ENCODE measurements at places on chromosomes 11 and 22.
A peak's percentile ranks its signal among the peaks of the same experiment; 100 is the strongest.

DNA sequence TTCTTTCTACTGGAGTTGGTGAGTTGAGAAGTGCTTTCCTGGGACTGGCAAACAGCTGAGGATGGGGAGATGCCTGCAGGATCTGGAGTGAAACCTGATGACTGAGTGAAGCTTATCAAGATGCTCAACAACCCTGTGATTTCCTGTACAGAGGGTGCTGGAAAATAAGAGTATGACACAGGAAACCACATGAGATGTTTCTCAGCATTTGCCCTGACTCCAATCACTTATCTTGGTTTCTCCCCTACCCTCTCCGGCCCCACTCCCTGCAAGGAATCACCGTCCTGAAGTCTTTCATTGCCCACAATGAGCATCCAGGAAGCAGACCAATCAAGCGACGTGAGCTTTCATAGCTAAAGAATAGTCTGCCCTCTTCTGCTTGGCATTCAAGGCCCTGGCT, at the start of gene MRGPRX2:
Gene MRGPRX2 (minus strand): TSS at position 89 of the 400 bp plus-strand sequence. CDS start 4,315 bp downstream, outside the sequence.
- DNase-seq: no peak

- no peak for DNase-seq
Observed at GRCh38 chr11:47915374-47915773, 65.0 kb upstream of the PTPRJ start.

- no peak for DNase-seq
Observed at GRCh38 chr22:39353346-39353745, 3.6 kb downstream of the SYNGR1 start.

- DNase-seq: no peak
Observed at GRCh38 chr11:134178032-134178674, 45.6 kb downstream of the NCAPD3 start.

DNA sequence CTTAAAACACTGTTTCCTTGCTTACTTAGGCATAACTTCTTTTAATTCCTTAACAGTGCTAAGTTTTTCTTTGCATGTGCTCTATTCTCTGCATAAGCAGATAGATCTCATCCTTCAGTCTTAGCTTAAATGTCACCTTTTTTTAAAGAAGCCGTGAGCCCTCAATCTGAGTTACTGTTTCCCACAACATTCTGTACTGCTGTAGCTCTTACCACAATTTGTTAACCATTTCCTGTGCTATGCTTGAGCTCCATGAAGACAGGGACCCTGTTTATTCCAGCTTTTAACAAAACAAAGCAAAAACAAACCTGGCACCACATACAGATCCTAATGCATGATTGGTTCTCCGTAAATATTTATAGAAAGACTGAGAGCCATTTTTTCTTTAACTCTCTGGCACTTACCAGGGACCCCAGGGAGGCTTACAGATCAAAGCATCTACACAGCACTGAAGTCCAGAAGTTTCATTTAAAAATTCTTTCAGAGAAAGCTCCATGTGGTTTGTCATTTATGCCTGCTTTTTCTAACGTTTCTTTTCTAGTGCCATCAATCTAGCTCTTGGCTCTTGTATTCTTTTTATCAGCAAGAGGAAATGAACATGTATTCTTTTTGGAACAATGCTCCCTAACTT, 74.9 kb downstream of the DYNC2H1 start:
- DNase-seq: no peak

GRCh38 chr11:69854713-69855112, 35.5 kb upstream of the FGF3 start:
- no peak for DNase-seq

GRCh38 chr11:61630089-61630488, 49.2 kb upstream of the SYT7 start:
- no peak for DNase-seq

DNA sequence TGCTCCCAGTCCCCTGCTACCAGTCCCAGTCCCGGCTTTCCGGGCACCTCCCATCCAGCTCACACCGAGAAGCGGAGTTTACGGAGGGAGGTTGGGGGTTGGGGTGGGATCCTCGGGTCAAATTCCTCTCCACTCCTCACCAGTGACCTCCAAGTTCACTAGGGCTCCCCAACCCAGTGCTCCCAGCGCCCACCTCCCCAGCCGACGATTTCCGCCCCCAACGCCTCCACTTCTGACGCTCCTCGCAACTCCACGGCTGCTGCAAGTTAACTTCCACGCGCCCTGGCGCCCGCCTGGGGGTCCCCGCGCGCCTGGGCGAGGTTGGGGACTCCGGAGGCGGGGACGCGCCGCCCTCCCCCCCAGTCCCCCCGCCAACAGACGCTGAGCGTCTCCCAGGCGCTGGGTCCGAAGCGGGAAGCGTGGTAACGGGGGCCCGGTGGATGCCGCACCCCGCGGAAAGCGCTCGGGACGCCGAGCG, 526 bp downstream of the TPST2 start:
- no peak for DNase-seq

- no peak for DNase-seq
Observed at GRCh38 chr11:2767071-2767470, 67.3 kb upstream of the KCNQ1OT1 start.

DNA sequence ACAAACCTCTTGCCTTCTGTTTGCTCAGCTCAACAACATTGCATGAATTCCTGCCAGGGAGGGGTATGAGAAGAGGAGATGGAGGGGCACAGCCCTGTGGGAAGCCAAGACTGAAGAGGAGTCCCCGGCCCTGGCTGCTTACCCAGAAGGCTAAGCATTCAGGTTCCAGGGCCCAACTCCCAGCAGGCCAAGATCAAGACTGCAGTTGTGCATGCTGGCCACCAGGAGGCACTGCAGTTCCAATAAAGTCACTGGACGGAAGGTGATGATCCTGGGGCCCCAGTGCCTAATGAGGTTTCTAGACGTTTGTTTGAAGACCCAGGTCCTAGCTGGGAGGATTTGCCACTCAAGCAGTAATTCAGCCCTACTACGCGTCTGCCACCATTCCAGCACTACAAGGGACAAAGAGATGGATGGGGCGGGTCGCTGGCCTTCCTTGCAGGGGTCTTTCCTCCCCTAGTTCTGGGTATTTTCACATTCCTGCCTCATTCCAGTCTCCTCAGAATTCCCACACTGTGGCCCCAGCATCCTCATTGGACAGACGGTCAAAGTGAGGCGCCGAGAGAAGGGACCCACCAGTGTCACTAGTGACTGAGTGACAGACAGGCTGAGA, 23.6 kb downstream of the ALX4 start:
- DNase-seq: peak; percentile 13

DNA sequence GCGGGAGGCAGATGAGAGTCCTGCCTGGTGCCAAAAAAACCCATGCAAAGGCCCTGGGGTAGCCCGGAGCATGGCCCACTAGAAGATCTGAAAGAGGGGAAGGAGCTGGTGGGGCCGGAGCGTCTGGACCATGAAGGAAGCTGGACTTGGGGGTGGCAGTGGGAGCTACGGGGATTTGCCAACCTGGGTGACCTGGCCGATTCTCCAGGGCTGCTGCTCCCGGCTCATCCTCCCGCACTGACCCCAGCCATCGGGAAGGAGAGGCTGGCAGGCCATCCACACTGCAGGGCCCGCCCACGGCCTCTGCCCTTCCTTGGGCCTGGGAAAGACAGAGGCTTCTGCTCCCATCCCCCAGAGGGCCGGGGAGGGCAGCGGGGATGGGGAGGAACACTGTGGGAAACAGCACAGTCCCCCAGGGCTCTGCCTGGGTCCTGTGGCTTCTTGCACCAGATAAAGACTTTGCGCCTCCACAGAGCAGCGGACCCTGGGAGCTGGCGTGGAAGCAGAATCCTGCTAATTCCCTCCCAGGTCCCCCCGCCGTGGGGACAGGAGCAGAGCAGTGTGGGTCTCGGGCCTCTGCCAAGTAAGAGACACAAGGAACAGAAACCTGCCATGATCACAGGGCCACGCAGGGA, 87.1 kb upstream of the LINC01488 start:
- DNase-seq: no peak

GRCh38 chr11:123551079-123551478, 103.3 kb downstream of the SCN3B start:
- no peak for DNase-seq

DNA sequence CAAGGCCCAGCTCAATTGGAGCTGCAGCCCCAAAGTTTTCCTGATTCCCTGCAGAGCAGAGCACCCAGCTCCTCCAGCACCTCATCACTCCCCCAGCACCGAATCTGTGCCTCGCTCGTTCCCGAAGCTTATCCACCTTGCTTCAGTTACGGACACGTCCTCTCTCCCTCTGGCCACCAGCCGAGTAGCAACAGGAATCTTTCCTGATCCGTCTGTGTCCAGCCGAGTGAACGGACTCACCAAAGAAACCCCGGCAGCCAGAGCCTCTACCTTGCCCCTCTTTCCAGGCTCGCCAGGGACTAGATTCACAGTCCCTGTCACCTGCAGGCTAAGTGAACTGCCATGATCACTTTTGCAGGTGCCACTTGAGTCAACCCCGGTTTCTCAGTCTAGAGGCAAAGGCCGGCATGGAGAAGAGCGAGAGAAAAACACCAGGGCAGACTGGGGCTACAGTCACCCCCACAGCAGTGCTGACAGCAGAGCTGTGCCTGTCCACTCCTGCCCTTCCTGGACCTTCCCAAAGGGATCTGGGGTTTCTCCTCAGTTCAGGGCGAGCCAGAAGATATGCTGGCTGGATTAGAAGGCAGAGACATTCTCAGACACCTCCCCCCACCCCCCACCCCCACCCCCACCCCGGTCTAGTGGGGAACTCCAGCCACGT, 32.3 kb downstream of the BID start:
- no peak for DNase-seq

DNA sequence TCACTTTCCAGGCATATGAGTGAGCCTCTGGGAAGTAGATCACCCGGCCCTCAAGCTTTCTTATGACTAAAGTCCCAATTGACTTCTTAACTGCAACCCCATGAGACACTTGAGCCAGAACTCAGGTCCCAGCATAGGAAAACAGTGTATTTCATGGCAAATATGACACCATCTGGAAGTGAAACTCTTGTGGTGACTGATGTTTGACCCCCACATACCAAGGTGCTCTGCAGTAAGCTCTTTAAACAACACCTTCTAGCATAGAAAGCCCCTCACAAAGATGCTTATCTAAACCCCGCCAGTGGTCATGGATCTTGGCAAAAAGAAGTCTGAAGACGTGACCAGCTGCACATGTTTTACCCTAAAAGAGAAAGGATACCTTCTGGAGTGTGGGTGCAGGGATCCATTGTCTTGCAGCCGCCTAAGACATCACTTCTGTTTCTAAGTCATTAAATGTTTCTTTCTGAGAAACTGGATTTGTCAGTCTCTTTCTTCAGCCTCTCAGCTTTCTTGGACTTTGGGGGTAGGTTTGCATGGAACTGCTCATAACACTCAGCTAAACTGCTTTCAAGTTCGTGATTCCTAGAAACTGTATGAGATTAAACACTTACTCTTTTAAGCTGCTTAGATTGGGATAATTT, 7.4 kb upstream of the PELI3 start:
- DNase-seq: no peak

DNA sequence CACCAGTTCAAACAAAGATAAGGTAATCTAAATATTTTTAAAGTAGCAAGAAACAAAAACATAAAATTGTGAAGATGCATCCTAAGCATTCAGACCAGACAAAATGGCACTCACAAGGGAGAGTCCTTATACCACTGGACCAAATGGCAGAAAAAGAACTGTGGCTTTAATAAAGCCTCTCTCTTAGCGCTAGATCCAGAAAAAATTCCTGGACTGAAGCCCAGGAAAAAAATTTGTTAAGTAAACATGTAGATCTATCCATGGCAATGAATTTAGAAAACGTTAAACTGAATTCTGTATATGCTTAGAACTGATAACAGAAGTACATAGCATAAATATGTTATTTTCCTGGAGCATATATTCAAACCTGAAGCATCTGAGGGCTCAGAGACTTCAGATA, 11.8 kb upstream of the CD59 start:
- no peak for DNase-seq

DNA sequence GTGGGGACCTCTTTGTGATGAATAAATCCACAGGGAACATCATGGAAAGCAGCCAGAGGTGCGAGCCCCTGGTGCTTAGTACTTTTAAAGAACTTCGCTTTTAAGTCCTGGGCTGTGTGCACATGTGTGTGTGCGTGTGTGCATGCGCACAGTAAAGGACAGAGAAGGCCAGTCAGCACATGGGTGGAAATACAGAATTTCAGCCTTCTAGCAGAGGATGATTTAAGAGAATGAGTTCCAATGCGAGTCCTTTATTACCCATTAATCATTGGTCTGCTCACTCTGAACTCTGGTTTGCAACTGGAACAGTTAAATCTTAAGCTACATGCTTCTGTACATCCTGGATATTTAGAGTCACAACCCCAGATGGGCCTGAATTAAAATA, 18.9 kb downstream of the TEAD1 start:
- DNase-seq: no peak

- no peak for DNase-seq
Observed at GRCh38 chr11:64890522-64890939, 12.1 kb upstream of the EHD1 start.

DNA sequence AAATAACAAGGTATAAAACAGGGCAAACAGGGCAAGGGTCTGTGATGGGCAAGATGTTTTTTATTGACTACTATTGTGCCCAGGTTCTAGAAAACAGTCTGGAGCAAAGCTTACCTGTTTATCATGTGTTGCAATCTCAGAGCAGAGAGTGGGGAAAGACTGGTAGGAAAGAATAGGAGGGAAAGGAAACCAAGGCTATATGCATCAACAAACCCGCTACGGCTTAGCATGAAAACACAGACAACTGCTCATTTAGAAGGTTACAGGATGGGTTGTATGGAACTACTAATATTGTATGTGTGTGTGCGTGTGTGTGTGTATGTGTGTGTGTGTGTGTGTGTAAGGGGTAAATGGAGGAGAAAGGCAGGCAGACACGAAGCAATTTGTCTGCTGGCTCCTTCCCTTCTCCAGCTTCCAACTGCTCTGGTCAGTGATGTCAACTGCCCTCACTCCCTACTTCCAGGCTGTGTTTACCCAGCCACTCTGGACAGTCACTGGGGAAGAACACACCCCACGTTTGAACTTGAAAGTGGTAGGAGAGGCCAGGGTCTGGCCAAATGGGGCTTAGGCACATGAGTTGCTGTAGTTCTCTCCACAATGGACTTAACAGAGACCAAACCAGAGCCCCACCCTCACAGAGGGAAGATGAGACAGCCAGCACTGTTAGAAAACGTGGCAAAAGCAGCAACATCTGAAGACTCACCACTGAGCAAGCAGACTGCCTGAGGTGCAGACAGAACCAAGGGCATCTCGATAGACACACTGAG, 47.0 kb downstream of the GAB2 start:
- DNase-seq: no peak

DNA sequence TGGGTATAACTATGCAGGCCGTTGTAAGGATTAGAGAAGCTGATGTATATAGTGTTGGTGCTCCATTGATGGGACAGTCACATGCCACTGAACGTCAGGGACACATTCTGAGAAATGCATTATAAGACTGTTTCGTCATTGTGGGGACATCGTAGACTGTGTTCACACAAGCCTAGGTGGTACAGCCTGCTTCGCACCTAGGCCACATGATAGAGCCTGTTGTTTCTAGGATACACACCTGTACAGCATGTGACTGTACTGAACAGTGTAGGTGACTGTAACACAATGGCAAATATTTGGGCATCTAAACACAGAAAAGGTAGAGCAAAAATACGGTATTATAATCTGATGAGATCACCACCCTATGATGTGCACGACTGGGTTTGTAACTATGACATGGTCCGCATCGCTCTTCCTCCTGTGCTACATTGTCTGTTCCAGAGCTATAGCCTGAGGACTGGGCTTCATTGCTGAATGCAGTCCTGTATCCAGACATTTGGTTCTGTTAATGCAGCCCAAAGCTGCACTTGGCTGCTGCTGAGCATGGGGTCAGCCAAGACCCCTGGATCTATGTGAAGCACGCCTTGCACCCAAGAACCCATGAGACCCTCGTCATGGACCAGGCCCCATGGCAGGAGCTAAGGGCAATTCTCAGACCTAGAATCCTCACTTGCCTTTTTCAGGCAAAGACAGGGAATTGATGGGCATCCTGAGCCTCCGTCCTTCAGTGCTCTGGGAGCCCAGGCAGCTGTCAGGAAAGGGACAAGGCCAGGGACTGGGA, 51.1 kb upstream of the THY1 start:
- no peak for DNase-seq
